Motor neuron (in vitro differentiated cells): ENCODE measurements at places on chromosomes 13 and 19. TPM values are rescaled to one million over a fixed set of nuclear protein-coding genes. Genes with fewer than 3 reads are reported as not detected.
A peak's percentile ranks its signal among the peaks of the same experiment; 100 is the strongest.

DNA sequence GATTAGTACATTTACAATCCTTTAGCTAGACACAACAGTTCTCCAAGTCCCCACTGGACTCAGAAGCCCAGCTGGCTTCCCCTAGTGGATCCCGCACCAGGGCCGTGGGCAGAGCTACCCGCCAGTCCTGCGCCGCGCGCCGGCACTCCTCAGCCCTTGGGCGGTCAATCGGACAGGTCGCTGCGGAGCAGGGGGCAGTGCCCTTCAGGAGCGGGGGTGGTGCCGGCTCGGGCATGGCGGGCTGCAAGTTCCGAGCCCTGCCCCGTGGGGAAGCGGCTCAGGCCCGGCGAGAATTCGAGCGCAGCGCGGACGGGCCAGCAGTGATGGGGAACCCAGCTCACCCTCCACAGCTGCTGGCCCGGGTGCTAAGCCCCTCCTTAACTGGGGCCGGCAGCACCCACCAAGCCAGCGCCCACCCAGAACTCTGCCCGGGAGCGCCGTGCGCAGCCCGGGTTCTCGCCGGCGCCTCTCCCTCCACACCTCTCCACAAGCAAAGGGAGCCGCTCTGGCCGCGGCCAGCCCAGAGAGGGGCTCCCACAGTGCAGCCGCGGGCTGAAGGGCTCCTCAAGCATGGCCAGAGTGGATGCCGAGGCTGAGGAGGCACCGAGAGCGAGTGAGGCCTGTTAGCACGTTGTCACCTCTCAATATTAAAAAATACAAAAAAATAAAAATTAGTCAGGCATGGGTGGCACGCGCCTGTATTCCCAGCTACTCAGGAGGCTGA is 12.9 kb downstream of the EBPL start:
- no peak for ATAC-seq

DNA sequence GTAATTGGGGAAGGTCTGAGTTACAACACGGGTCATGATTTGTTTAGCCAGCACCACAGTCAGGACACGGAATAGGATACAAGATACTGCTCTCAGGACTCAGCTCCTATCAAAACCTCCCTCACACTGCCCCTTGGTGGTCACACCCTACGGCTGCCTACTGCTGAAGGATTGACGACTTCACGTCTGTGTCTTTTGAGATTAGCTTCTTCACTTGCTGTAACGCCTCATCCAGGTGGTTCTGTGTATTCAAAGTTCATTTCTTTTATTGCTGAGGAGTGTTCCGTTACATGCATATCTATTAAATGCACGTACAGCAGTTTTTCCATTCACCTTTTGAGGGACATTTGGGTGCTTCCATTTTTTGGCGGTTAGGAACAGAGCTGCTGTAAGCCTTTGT is 46.3 kb downstream of the URI1 start:
- no peak for ATAC-seq

Gene HIPK4
- total RNA-seq, result 0.30 and 0.52 TPM in 2 replicates

DNA sequence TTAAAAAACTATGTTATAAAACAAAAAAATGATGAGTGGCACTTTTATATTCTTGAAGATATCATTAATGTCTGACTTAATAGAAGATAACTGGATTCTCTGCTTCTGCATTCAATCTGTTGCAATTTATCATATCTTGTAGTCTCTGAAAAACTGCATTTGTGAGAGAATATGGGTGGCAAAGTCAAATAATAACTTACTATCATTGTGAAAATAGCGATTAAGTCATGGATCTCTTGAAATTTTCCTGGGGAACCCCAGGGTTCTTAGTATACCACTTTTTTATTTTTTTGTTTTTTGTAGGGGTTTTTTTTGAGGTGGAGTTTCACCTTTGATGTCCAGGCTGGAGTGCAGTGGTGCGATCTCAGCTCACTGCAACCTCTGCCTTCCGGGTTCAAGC is 127.1 kb downstream of the STOML3 start:
- ATAC-seq, result no peak

GRCh38 chr19:42279902-42280814 is 11.1 kb downstream of the CIC start:
- ATAC-seq, result peak; percentile 59

DNA sequence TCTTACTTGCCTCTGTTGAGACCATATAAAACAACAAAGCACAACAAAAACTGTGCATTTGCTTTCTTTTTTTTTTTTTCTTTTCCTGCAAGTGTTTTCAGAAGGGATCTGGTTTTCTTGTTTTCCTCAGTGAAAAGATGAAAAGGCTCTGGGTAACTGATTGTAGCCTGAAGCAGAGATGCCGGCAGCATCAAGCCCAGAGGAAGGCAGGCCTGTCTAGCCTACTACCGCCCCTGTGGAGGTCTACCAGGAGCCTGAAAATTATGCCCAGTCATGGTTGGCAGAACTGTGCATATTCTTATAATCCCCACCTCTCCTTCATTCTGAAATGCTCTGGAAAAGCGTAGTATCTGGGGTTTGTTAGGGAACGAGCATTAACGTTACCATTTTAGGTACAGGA is 32.6 kb upstream of the MEDAG start:
- ATAC-seq, result no peak

GRCh38 chr19:307111-307531 is 15.9 kb upstream of the PLPP2 start:
- peak; percentile 9 for ATAC-seq

Gene APOC4
- total RNA-seq, result not detected in 2 replicates

- no peak for ATAC-seq
These were observed 181.7 kb upstream of the RFC3 start for GRCh38 chr13:33636243-33636642.

DNA sequence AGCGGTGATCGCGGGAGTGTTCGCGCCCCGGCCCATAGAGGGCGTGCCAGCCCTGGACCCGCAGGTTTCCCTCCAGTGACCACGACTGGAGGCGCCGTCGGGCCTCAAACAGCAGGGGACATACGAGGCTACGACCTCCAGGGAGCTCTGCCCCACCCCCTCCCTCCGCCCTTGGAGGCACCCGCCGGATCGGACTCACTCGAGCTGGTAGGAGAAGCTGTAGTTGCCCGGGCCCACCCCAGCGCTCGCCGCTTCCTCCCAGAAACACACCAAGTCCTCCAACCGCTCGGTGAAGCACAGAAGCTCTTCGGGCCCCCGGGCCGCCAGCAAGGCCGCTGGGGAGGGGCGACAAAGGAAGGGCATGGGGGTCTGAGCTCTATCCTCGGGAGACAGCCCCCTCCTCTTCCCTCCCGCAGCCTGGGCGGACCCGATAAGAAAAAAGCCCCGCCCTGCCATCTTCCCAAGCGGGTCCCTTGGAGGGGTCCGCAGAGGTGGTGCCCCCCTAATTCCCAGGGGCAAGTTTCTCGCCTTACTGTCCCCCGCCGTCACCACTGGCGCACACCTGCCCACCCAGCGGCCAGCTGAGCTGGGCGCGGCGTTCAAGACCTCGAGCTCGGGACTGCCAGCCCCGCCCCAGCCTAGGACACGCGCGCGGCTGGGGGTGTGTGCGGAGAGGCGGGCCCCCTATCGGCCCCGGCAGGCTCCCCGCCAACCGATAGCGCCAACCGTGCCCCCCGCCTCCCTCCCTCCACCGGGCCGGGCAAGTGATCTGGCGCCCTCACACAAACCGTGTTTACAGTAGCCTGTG is 1.0 kb downstream of the EPOR start:
- no peak for ATAC-seq

- ATAC-seq, result no peak
These were observed 46.7 kb upstream of the ZNF835 start for GRCh38 chr19:56718231-56718630.

DNA sequence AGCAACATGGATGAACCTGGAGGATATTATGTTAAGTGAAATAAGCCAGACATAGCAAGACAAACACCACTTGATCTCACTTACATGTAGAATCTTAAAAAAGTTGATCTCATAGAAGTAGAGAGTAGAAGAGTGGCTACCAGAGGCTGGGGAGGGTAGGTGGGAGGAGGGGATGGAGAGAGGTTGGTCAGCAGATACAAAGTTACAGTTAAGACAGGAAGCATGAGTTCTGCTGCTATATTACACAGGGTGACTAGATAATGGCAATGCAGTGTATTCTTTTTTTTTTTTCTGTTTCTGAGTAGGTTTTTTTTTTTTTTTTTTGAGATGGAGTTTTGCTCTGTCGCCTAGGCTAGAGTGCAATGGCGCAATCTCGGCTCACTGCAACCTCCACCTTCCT is 15.2 kb upstream of the THSD1 start:
- ATAC-seq, result no peak

Gene ZNF28
- total RNA-seq, result 12.9 TPM in 2 replicates

- ATAC-seq, result no peak
These were observed 147.1 kb downstream of the URI1 start for GRCh38 chr19:30089086-30089665.

Gene ZNF546
- 5.3 and 5.6 TPM in 2 replicates for total RNA-seq

Gene MBD3L2
- not detected in 2 replicates for total RNA-seq

- no peak for ATAC-seq
These were observed 125.1 kb upstream of the STARD13 start for GRCh38 chr13:33410619-33411018.

- ATAC-seq, result no peak
These were observed 2.9 kb downstream of the PPM1N start for GRCh38 chr19:45500918-45501729.

DNA sequence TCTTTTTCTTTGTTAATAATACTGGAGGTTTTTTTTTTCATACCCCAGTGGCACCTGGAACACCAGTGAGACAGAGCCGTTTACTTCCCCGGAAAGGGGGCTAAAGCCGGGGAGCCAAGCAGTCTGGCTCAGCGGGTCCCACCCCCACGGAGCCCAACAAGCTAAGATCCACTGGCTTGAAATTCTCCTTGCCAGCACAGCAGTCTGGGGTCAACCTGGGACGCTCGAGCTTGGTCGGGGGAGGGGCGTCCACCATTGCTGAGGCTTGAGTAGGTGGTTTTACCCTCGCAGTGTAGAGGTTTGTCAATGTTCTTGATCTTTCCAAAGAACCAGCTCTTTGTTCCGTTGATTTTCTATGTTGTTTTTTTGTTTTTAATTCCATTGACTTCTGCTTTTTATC is 94.6 kb upstream of the DIAPH3 start:
- no peak for ATAC-seq

DNA sequence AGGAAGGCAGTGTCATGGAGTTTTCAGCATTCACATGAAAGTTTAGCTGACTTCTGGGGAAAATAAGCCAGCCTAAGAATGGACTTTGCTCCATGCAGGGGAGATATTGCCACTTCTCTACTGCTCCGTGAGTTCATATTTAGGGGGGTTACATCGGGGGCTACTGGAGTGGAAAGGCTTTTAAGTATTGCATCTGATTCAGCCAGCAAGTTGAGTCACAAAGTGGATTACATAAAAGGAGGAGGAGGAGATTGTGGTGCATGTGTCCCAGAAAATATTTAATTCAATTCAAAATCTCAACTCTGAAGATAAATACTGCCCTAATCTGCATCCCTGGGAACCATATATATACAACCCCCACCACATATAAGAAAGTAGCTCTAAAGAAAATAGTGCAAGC is 617.2 kb downstream of the DCT start:
- no peak for ATAC-seq

Gene ZNF728
- not detected in 2 replicates for total RNA-seq

Gene RGL3
- total RNA-seq, result 1.1 TPM in 2 replicates

DNA sequence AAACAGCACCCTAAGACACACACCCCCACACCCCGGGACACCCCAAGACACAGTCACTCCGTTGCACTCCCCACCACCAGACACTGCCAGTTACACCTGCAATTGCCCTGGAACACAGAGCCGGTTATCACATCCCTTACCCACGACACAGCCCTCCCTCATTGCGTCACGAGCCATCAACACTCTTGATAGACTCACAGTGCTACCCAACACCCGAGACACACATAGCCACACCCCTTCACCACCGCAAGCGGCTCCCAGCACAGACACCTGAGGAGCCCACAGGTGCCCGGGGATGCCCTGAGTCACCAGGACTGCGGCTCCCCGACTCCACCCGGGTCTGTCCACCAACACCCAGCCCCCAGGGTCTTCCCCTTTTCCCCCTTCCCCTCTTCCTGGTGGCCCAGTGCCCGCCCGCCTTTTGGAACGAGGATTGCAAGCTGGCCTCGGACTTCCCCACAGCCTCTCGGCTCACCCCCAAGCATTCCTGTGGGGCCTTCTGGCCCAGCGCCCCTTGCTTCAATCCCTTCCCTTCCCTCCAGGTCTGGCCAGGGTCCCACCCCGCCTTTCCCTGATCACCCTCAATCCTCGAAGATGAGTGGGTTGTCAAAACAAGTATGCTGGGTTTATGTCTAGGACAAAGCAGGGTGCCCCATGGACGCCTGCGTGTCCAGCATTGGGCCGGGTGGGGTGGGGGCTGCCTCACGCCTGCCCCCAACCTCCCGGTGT is 1.7 kb upstream of the PTGER1 start:
- peak; percentile 6 for ATAC-seq

- no peak for ATAC-seq
These were observed 59.8 kb upstream of the MEDAG start for GRCh38 chr13:30846311-30846710.

DNA sequence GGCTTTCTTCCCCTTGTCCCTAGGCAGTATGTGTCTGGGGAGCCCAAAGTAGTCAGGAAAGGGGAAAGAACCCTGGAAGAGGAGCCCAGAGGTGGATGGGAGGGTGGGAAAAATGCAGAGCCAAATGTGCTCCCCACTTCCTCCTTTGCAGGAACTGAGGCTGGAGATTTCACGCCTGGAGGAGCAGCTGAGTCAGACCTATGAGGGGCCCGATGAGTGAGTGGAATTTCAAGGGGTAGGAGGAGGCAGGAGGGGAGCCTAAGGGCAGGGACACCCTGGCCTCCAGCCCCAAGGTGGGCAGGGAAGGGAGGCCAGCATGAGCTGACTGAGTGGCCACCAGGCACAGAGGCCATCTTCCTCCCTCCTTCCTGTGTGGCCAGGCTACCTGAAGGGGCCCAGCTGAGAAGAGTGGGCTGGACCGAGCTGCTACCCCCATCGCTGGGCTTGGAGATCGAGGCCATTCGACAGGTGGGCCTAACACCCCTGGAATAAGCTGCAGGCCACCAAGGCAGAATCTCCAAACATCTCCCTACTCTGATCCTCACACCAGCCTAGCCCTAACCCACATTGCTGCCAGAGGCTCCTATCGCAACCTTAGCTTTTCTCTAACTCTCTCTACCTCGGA is 14.3 kb downstream of the PTH2 start:
- no peak for ATAC-seq

- no peak for ATAC-seq
These were observed 38.6 kb upstream of the LAMP1 start for GRCh38 chr13:113258321-113259054.

- no peak for ATAC-seq
These were observed 1.3 kb downstream of the FARP1 start for GRCh38 chr13:98144027-98144741.

Gene ASPDH
- 0.58 TPM in 1 of 2 replicates, not detected in the other for total RNA-seq

Gene ZNF416
- 6.0 and 7.6 TPM in 2 replicates for total RNA-seq

Gene OR7A5
- total RNA-seq, result 0.19 TPM in 1 of 2 replicates, not detected in the other

Gene CATSPERD
- not detected in 2 replicates for total RNA-seq

- ATAC-seq, result no peak
These were observed 68.9 kb upstream of the FREM2 start for GRCh38 chr13:38617936-38618335.

Gene RASGRP4
- total RNA-seq, result 0.32 and 0.36 TPM in 2 replicates

- ATAC-seq, result no peak
These were observed 2504.6 kb downstream of the PCDH9 start for GRCh38 chr13:64725492-64725891.
